ENCODE measurements at places on chromosomes 12 and 14.
A peak's percentile ranks its signal among the peaks of the same experiment; 100 is the strongest.

GRCh38 chr14:92258934-92259333 lies 64.0 kb upstream of the SLC24A4 start:
- DNase-seq, result no peak

DNA sequence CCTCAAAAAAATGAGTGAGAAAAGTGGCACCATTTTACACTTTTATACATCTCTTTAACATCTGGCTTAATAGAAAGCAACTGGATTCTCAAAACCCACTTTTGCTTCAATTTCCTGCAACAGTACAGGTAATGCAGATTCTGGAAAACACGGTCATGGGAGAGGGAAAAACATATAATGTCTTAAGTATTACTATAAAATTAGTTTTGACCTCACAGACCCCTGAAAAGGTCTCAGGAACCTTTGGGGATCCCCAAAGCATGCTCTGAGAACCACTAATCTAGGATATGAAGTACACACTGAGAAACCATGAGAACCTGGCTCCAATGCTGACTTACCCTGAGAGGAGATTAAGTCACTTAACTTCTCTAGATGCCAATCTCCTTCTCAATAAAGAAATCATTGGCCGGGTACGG lies 64.7 kb downstream of the PPP2R5E start:
- no peak for DNase-seq

GRCh38 chr12:18882690-18883089 lies 144.8 kb downstream of the CAPZA3 start:
- no peak for DNase-seq

DNA sequence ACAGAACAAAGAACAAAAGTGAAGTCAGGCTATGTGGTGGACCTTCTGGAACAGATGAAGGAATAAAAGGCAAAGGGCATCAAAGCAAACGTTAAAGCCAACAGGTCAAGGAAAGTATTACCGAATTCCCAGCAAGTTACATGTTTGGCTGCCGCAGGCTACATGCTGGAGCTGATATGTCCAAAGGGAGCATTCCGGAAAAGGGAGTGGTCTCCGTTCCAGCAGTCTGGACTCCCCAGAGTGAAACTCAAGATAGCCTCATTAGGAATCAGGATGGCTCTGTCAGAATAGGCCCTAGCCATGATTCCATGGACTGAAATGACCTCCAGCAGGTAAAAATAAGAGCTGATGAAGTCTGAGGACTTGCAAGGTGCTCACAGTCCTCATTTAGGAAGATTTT lies 379.8 kb upstream of the PRICKLE1 start:
- DNase-seq, result no peak

DNA sequence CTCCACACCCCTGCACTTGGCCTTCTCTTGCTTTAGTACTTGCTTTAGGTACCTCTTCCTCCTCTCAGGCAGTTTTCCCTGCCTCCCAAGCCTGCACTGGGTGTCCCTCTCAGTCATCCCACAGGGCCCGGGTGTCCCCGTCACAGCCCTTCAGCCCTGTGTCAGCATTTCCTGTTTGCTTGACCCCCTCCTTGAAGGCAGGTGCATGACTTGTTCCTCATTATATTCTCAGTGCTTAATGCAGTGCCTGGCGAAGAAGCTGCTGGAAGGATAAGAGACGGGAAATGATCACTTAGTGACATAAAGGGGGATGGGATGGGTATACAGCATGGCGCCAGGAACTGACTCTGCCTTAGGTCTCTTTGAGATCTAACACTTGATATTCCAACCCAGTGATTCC lies 61.5 kb downstream of the IQSEC3 start:
- no peak for DNase-seq

DNA sequence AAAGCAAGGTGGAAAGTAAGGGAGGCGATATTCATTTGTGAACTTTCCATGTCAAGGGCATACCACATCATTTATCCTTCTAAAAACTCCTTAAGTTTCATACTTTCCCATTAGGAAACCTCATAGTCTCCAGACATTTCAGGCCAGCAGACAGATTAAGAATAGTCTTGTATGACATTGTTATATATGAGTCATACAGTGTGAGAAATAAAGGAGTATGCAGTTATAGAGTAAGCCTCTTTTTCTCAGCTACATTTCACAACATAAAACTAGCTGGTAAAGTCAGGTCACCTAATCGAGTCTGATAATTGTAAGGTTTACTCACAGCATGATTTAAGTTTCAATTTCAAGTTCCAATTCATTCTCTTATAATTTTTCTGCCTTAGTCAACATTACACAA lies 164.3 kb downstream of the GRIP1 start:
- DNase-seq, result peak; percentile 54

DNA sequence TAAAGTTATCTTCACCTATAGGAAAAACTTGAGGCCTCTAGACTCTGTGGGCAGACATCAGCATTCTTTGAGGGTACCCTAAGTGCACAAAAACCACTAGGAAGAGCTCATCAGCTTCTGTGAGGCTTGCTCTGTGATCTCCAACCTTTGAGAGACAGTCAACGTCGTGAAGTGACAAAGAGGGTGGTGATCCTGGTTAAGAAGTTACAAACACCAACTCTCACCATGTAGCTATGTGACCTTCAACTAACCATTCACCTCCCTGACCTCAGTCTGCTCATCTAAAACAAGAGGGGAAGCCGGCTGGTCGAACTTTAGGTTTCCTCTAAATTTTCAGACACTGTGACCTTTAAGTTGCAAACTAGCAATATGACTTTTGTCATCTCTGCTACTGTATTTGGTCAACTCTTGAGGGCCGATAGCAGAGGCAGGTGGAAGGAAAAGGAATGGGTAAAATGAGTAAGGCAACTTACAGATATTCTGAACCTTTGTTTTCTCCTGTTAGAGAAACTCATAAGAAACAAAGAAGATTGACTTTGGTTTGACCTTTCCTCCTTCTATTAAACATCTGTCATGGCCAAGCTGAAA lies 103.2 kb upstream of the PARP11 start:
- no peak for DNase-seq

GRCh38 chr14:36022765-36023410 lies 153.6 kb downstream of the PTCSC3 start:
- no peak for DNase-seq

- DNase-seq, result no peak
These were observed 93.6 kb downstream of the STAB2 start for GRCh38 chr12:103680591-103681141.

GRCh38 chr12:100453951-100454350 lies 19.7 kb upstream of the NR1H4 start:
- no peak for DNase-seq

- no peak for DNase-seq
These were observed 13.5 kb upstream of the CYP46A1 start for GRCh38 chr14:99670361-99671234.

DNA sequence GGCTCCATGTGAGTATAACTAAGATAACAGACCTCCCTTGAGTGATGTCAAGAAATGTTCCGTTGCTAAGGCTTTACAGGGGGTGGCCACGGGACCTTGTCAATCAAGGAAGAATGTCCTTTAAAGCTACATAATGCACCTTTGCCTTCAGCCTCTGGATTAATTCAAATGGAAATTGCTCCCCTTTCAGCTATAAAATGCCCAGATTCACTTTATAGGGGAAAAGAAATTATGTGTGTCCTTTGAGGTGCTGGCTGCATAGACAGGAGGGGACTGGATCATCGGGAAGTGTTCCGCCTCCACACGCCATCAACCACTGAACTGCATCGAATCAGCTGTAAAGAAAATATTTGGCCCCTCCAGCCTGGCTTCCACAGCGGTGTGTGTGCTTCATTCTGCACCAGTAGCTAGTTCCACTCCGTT lies 415.4 kb downstream of the DPF3 start:
- no peak for DNase-seq

DNA sequence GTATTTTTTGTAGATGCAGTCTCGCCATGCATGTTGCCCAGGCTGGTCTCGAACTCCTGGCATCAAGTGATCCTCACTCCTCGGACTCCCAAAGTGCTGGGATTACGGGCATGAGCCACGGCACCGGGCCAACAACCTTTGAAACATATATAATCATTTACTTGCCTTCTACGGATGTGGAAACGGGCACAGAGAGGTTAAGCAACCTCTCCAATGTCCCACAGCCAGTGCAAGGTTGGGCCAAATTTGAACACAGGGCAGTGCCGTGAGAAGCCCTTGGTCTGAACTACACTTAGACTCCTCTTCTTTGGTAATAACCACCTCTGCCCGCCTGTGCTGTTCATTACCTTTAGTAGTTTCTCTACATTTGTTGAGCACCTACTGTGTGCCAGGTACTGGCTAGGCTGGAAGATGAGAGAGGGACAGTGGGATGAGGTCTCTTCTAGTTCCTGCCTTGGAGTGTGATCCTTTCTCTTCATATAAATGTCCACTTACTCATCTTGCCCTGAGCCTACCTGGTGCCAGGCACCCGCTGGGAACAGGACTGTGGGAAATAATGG lies 2.2 kb downstream of the DDX54 start:
- DNase-seq, result no peak

DNA sequence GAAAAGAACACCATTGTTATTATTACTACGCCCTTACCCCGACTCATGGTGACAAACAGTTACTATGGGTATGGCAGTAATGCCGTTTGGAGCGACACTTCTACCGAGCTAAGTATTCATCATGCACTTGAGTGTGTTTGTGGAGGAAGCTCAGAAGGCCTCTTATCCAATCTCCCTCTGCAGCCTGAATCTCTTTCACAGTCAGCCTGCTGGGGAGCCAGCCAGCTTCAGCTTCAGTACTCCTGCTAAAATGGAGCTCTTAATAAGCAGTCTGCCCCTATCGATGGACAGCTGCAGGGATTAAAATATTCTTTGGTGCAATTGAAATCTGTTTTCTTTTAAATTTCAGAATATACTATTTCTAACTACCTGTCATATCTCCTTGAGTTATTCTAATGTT lies 24.7 kb upstream of the ATP5MC2 start:
- DNase-seq, result no peak

DNA sequence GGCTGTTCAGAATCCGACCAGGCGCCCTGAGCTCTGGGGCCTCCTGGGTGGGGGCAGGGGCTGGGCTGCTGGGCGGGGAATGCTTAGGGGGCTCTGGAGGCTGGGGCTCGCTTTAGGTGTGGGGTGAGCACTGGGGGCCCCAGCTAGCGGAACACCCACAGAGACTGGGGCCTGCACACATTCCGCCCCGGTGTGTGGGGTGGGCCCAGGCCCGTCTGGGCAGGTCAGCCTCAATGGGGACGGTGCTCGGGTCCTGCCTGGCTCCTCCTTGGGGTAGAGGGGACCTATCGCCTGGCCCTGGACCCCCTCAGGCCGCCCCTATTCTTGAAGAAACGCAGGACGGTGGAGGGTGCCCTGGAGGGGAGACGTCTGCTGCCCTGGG lies 364.8 kb downstream of the TMEM121 start:
- DNase-seq, result no peak

- peak; percentile 15 for DNase-seq
These were observed 267.4 kb downstream of the ADAMTS20 start for GRCh38 chr12:43284486-43285158.

DNA sequence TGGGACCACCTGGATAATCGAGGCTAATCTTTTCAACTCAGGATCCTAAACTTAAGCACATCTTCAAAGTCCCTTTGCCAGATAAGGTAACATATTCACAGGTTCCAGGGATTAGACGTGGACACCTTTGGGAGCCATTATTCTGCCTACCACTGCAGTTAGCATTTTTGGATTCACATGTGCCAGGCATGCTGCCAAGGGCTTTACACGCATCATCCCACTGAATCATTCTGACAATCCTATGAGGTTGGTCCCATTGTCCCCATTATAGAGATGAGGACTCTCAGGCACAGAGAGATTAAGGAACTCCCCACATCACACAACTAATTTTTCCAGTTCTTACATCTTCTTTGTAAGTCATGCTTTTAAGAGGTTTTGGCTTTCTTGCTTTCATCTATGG lies 34.5 kb downstream of the RTN1 start:
- DNase-seq, result no peak

- no peak for DNase-seq
These were observed 96.5 kb downstream of the DUSP16 start for GRCh38 chr12:12466157-12466556.

GRCh38 chr12:9961106-9961505 lies 10.1 kb upstream of the CLEC12A start:
- DNase-seq, result no peak

- no peak for DNase-seq
These were observed 2.1 kb upstream of the RABGGTA start for GRCh38 chr14:24273422-24273998.

- DNase-seq, result no peak
These were observed 16.7 kb downstream of the PLEK2 start for GRCh38 chr14:67395086-67395875.

- peak; percentile 64 for DNase-seq
These were observed 165.5 kb upstream of the DYRK2 start for GRCh38 chr12:67482751-67483661.

- DNase-seq, result peak; percentile 29
These were observed 17.6 kb downstream of the KERA start for GRCh38 chr12:91040096-91040755.
